H1 (cell line): ENCODE measurements at places on chromosomes 13 and 19. TPM values are rescaled to one million over a fixed set of nuclear protein-coding genes. Genes with fewer than 3 reads are reported as not detected.

CERS1 gene
- 51.0 and 61.6 TPM in 2 replicates for polyA plus RNA-seq

ATP4A gene
- 1.2 and 1.4 TPM in 2 replicates for polyA plus RNA-seq

ZNF814 gene
- 99.6 and 110 TPM in 2 replicates for polyA plus RNA-seq

FAM216B gene
- polyA plus RNA-seq: not detected in 2 replicates

GATAD2A gene
- polyA plus RNA-seq: 38.4 and 54.9 TPM in 2 replicates

DNA sequence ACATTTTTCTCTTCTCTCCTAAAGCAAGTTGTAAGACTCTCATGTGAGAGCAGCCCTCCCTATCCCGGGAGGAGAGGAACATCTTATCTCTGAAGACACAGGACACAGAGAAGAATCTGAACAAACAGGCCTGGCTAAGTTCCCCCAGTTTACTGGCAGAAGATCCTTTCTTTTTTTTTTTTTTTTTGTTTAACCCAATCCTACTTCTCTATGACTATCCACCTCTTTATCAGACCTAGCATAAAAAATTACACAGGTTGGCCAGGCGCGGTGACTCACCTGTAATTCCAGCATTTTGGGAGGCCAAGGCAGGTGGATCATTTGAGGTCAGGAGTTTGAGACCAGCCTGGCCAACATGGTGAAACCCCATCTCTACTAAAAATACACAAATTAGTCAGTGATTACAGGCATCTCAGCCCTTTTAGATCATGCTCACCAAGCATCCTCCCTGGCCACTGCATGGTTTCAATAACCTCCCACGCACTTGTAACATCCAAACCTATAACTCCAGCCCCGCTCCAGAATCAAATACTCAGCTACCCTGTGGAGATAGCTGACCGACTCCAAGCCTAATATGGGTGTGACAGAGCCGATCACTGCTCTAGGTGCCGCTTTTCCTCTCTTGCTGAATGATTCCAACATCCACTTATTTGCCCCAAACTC lies 27.3 kb upstream of the MUC16 start:
- no peaks in the 10 kb centered on the region for H3K36me3 ChIP-seq
- no peak overlapping the region for H3K27ac ChIP-seq
- no peaks in the 10 kb centered on the region for H3K27me3 ChIP-seq
- no peak overlapping the region for H3K4me3 ChIP-seq
- DNase-seq: no peak
- no peaks in the 10 kb centered on the region for H3K4me1 ChIP-seq

DNA sequence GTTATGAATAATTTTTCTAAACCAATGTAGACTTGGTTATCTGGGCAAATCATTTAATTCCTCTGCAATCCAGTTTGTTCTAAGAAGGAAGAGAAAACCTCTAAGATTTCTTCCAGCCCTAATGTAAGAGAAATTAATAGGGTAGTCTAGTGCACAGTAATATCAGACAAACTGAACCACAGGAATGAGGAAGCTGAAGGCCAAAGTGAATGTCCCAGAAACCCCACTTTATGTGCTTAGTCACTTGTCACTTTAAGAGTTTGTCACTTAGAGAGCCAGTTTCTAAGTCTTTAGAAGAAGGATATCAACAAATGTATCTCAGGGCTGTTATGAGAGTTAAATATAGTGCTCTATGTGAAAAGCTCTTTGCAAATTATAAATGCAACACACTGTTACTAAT lies 750.6 kb downstream of the DIAPH3 start:
- no peak overlapping the region for H3K27ac ChIP-seq
- H3K27me3 ChIP-seq: no peaks in the 10 kb centered on the region; the same call in none of the 2 replicates
- no peak overlapping the region for H3K4me3 ChIP-seq

GRCh38 chr13:34914416-34914815 lies 27.7 kb upstream of the NBEA start:
- DNase-seq: no peak
- 0 out of 2 replicates have a peak overlapping the region, but pooled peaks have one; percentile 2 for H3K27ac ChIP-seq
- peaks cover 15% of the 10 kb centered on the region for H3K4me1 ChIP-seq
- H3K36me3 ChIP-seq: no peaks in the 10 kb centered on the region
- H3K27me3 ChIP-seq: no peaks in the 10 kb centered on the region

- peak overlapping the region; percentile 61 for H3K4me3 ChIP-seq
- peaks cover 8% of the 10 kb centered on the region for H3K4me1 ChIP-seq
- peak; percentile 84 for DNase-seq
- no peaks in the 10 kb centered on the region for H3K27me3 ChIP-seq
- H3K36me3 ChIP-seq: no peaks in the 10 kb centered on the region
Measured at GRCh38 chr19:55586976-55587668, 6.5 kb upstream of the ZNF579 start.

- DNase-seq: no peak
- no peaks in the 10 kb centered on the region for H3K36me3 ChIP-seq
- no peak overlapping the region for H3K27ac ChIP-seq
Measured at GRCh38 chr19:33950091-33950750, 153.6 kb downstream of the KCTD15 start.

- no peaks in the 10 kb centered on the region for H3K36me3 ChIP-seq
- H3K4me1 ChIP-seq: no peaks in the 10 kb centered on the region
- no peak overlapping the region for H3K4me3 ChIP-seq
- H3K27ac ChIP-seq: no peak overlapping the region
- DNase-seq: no peak
- H3K27me3 ChIP-seq: no peaks in the 10 kb centered on the region
Measured at GRCh38 chr13:46721054-46721453, 75.9 kb downstream of the ESD start.

- H3K4me1 ChIP-seq: no peaks in the 10 kb centered on the region
- H3K4me3 ChIP-seq: no peak overlapping the region
- no peaks in the 10 kb centered on the region for H3K27me3 ChIP-seq
- peak; percentile 51 for DNase-seq
- no peak overlapping the region for H3K27ac ChIP-seq
- H3K36me3 ChIP-seq: no peaks in the 10 kb centered on the region
Measured at GRCh38 chr13:58843567-58843966, 1212.0 kb downstream of the PCDH17 start.

- no peaks in the 10 kb centered on the region; the same call in 1 of the 2 replicates for H3K27me3 ChIP-seq
- DNase-seq: no peak
Measured at GRCh38 chr19:5832061-5832460, 7.4 kb downstream of the FUT6 start.

DNA sequence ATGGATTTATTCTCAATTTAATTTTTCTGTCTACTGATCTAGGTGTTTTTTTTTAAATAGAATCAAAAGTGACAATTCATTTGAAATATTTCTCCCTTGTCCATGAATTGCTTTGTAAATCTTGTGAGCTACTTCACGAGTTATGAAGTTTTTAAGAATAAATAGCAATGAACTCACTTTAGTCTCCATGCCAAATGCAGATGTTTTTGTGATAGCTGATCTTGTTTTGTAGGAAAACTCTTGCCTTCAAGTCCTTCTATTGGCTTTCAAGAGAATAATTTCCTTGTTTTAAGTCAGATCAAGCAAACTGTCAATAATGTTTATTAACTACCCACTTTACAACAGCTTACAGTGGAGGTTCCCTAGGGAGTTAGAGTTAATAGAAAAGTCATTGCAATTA lies 99.8 kb downstream of the ITGBL1 start:
- H3K36me3 ChIP-seq: no peaks in the 10 kb centered on the region
- no peaks in the 10 kb centered on the region for H3K27me3 ChIP-seq
- DNase-seq: no peak
- H3K4me3 ChIP-seq: no peak overlapping the region
- no peak overlapping the region for H3K27ac ChIP-seq

DNA sequence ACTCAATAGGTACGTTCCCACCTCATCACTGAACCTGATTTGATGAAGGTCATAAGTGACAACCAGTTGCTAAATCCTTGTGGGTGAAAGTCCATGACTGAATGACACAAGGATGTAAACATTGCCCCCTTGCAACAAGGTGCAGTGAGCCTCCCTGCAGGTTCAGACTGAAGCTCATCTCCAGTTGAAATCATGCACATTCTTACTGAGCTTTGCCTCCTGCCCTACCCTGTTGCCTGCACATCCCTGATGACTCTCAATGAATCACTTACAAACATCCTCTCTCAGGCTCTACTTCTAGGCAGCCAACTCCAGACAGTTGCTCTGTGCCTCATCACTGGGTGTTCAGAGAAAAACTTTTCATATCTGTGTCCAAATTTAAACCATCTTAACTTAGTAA lies 42.5 kb upstream of the ARGLU1 start:
- no peaks in the 10 kb centered on the region for H3K4me1 ChIP-seq
- H3K27ac ChIP-seq: no peak overlapping the region
- H3K27me3 ChIP-seq: no peaks in the 10 kb centered on the region
- no peak overlapping the region for H3K4me3 ChIP-seq
- DNase-seq: no peak

DNA sequence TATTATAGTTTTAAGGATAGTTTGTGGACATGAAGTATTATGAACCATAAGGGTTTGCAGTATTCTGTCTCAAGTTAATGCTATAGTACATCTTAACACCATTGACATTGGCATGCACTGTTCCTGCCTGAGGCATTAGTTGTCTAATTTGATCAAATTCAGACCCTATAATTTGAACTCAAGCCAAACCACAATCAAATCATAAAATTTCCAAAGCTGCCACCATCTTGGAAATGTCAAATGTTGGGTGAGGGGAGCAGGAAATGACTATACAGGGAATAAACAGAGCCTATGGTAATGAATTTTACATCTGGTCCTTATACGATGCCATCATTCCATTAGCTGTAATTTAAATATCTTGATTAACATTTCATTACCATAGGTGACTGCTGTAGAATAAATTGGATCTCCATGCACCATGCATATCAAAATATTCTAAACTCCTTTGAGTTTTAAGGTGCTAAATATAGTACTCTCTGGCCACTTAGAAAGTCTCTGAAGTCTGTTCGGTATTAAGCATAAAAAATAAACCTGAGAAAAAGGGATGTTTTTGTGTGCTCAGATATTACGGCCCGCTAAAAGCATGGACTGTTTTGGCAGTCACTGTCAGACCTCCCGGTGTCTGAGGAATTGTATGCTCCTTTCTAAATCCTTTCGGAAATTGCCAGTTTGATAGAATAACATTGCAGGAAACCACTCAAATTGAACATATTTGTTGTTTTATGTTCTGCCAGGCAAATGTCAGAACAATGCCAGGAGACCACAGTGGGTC lies 257.7 kb downstream of the SPRY2 start:
- DNase-seq: no peak
- no peak overlapping the region for H3K27ac ChIP-seq
- no peaks in the 10 kb centered on the region for H3K4me1 ChIP-seq
- no peak overlapping the region for H3K4me3 ChIP-seq
- H3K36me3 ChIP-seq: no peaks in the 10 kb centered on the region
